ENCODE measurements at places on chromosomes 16 and 17.

GRCh38 chr17:72175263-72175662 is 54.4 kb downstream of the SOX9 start:
- DNase-seq, result no peak

- DNase-seq, result no peak
These were observed 10.0 kb upstream of the CCL23 start for GRCh38 chr17:36027761-36028160.

GRCh38 chr17:69728816-69729215 is 314.3 kb downstream of the MAP2K6 start:
- no peak for DNase-seq

DNA sequence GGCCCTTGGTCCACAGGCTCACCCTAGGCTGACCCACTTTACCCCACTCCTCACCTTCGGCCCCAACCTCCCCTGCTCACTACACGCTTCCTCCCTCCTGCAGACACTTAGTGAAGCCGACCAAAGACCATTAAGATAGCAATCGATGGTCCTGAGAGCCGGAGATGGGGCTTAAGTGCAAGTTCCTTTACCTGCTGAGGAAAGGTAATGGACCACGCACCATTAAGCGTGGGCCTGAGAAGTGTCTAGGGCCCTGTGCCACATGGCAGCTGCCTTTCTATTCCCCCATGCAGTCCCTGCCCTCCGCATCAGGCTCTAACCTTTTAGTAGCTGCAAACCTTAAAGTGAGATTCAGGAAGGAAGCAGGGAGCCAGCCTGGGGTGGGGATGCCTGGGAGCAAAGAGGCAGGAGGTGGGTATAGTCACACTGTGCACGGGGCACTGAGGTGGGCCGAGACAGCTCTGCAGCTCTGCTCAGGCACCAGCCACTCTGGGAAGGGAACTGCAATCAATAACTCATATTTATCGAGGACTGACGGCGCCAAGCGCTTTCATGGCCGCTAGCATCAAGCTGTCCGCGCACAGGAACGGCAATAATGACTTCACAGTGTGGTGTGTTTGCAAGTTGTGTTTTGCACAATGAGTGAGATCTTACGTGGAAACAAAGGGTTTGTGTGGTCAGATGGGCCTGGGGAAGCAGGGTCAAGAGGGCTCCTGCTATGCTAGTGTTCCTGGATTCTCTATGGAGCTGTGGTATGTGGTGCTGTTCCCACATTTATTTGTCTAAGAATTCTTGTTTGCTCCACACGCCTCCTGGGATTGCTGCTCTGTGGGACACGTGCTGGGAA is 84.9 kb upstream of the CDC42EP4 start:
- no peak for DNase-seq

- no peak for DNase-seq
These were observed 8.4 kb upstream of the TERF2 start for GRCh38 chr16:69393898-69394849.

DNA sequence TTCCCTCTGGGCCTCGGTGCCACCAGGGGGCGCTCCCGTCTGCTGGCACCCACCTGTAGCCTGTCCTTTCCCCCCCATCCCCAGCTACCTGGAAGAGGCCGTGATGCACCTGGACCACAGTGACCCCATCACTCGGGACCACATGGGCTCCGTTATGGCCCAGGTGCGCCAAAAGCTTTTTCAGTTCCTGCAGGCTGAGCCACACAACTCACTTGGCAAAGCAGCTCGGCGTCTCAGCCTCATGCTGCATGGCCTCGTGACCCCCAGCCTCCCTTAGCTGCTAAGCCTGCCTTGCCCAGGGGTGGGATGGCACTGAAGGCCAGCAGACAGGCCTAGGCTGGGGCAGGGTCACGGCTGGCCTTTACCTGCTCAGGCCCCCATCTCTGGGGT is 818 bp upstream of the NRN1L start:
- DNase-seq, result no peak
